ENCODE measurements at places on chromosomes 11 and 22. TPM values are rescaled to one million over a fixed set of nuclear protein-coding genes. Genes with fewer than 3 reads are reported as not detected.

The NCR3LG1 gene
- total RNA-seq, result 0.55 TPM

The RRP8 gene
- 22.1 TPM for total RNA-seq

- DNase-seq, result no peak
These were observed 70.9 kb downstream of the SLC35F2 start for GRCh38 chr11:107787733-107788132.

DNA sequence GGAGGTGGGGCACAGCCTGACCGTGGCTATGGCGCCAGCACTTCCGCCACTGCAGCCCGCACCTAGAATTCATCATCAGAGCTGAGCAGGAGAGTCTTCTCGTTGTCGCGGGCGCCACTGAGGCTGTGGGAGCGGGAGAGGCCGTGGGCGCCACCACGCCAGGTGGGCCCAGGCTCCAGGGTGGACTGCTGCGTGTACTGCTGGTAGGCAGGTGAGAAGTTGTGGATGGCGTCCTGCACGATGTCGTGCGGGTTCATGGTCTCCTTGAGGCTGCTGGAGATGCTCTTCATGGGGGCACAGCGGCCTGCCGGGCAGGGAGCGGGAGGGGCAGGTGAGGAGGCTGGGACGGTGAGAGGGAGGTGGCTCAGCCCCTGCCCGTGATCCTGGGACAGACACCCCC lies 19.6 kb downstream of the MAFF start:
- DNase-seq, result no peak

DNA sequence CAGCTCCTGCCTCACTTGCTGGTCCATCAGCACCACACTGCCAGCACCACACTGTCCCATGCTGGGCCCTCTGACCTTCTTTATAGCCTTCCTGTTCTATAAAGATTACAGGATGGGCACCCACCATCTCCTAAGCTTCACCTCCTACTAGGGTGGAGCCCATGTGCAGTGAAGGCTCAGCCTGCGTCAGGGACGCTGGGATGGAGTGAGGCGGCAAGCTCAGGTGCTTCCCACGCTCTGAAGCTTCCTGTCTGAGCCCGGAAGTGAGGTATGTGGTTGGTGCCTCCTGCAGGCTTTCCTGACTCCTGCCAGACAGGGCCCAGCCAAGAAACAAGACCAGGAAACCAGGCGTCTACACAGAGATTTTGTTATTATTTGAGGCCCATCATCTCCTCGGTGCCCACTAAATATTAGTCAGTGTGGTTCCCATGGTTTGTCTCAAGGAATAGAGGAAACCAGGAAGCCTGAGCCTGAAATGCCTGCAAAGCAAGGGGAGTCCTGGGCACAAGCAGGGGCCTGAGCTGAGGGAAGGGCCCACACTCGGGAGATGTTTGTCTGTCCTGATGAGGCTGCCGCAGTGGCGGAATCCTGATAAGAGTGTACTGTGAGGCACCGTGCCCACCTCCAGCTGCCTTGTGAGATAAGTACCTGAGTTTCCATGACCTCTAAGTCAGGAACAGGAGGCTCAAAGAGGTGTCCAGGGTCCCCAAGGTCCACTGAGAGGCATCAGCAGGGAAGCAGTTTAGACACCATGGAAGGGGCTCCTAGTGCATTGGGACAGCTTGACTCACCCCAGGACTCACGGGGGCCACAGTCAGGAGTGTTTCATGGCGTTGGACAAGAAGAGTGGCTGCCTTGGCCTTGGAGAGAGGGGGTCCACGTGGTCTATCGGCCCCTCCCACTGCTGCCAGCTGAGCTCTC lies 22.0 kb downstream of the RSPH14 start:
- no peak for DNase-seq

GRCh38 chr11:133947321-133947756 lies 9.4 kb downstream of the IGSF9B start:
- peak; percentile 73 for DNase-seq

- DNase-seq, result no peak
These were observed 48.9 kb downstream of the RTL6 start for GRCh38 chr22:44449061-44449682.

GRCh38 chr11:120392793-120393192 lies 56.6 kb downstream of the ARHGEF12 start:
- DNase-seq, result no peak

GRCh38 chr11:12757416-12757815 lies 83.2 kb downstream of the TEAD1 start:
- DNase-seq, result no peak

- DNase-seq, result no peak
These were observed 80.6 kb upstream of the SYT13 start for GRCh38 chr11:45366619-45367190.

DNA sequence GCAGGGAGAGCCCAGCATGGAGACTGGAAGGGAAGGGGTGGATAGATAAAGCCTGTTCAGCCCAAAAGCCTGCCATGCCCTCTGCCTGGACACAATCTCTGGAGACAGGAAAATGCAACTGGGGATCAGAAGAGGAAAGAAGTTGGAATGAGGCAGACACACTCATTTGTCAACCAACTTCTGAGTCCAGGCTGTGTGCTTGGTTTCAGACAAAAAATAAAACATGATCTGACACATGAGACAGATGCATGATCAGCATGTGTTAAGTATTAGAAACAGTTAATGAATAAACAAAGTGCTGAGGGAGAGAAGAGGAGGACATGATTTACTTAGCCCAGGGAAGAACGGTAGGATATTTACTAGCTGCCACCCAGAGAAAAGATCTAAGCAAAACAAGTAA lies 839 bp downstream of the LRRN4CL start:
- DNase-seq, result no peak

The SHISA8 gene
- 10.2 TPM for total RNA-seq

- no peak for DNase-seq
These were observed 50.9 kb upstream of the LINC01488 start for GRCh38 chr11:69430566-69430965.

The KRTAP5-2 gene
- not detected for total RNA-seq

- no peak for DNase-seq
These were observed 166.1 kb upstream of the API5 start for GRCh38 chr11:43145653-43146052.

DNA sequence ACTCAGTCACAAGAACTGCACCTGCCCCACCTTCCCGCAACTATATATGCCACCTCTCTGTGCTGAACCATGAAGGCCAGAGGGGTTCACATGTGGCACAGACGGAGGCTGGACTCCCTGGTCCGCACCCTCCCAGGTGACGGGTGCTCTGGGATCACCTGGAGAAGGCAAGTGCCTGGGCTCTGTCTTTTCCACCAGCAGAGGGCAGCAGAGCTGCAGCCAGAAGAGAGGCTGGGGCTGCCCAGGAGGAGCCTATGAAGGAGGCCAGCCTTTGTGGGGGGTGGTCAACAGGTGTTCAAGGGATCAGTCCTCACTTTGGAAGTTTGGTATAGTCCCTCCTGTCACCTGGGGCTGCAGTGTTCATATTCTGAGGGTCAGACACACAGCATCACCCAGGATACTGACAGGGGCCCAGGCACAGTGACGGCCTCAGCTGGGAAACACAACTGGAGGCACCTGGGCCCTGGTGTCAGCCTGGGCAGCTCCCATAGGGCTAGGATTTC lies 39.2 kb upstream of the IGLL5 start:
- peak; percentile 66 for DNase-seq

The KRTAP5-4 gene
- total RNA-seq, result not detected

- DNase-seq, result no peak
These were observed 8.6 kb downstream of the MICAL2 start for GRCh38 chr11:12118949-12119348.

DNA sequence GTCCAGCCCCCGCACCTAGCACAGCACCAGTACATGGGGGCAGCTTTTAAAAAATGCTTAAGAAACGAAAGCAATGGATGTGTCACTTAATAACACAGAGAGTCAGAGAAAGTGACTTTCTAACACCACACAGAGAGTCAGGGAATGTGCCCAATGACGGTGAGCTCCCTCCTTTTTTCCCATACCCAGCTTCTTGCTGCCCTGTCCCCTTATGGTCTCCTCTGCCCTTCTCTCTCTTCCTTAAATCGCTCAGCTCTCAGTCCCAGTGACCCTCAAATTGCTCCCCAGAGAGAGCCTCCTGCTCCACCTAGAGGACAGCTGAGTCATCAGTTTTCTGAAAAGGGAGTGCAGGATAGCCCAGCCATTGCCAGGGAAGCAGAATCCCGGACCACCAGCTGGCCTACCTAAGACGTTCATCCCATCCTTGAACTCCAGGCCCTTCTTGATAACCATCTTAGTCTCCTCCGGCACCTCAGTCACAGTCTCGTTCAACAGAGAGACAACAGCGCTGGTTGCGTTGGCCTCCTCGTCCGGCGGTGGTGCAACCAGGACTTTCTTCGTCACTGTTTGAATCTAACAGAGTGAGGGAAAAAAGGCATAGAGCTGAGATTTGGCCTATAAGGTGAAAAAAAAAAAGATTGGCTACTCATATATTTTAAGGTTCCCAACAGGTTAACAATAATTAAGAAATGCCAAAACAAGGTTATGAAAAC lies 113.5 kb downstream of the SLC1A2 start:
- no peak for DNase-seq

The CSNK2A3 gene
- total RNA-seq, result 1.1 TPM

The C11orf91 gene
- not detected for total RNA-seq

- DNase-seq, result no peak
These were observed 277.5 kb downstream of the CTTN start for GRCh38 chr11:70675697-70676374.

The PLAAT5 gene
- 1.5 TPM for total RNA-seq

The GLYAT gene
- total RNA-seq, result 0.59 TPM

The LDLRAD3 gene
- total RNA-seq, result 1.6 TPM

GRCh38 chr22:19797086-19798002 lies 36.8 kb downstream of the TBX1 start:
- peak; percentile 15 for DNase-seq
